ENCODE measurements at places on chromosomes 11 and 22.

DNA sequence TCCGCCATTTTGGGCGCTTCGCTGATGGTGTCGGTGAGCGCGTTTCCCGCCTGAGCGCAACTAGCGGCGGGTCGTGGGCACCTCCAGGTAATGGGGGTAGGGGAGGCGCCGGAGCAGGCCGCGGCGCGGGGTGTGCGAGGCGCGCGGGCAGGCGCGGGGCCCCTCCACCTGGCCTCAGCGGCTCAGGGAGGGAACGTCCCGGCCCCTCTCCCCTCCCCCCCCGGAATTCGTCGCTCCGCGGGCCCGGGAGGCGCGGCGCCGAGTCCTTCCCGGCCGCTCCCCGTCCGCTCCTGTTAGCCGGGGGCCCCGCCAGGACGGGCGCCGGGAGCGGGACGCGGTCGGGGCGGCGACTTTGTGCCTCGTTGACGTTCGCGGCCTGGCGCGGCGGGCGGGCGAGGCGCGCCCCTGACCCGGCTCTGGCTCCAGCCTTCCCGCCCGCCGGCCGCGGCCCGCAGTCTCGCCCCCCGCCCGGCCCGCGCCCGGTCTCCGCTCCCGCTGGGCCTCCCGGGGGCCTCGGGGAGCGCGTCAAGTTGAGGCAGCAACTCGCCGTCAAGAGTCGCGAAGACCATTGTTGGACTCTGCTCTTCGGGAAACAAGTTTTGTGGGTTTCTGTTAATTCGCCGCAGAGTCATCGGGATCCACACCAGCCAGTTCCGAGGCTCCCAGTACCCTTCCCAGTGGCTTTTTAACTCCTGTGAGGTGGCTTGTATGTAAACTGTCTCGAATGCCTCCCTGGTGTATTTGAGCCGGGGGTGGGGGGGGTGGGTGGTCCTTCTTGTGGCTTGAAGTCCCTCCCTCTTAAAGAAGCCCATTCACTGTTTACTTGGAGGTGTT is at the start of gene PPP6R3:
Gene PPP6R3, plus strand, starts transcription at position 12 of the 834 bp plus-strand sequence. CDS start 76,913 bp downstream, outside the sequence.
- no peak for DNase-seq

DNA sequence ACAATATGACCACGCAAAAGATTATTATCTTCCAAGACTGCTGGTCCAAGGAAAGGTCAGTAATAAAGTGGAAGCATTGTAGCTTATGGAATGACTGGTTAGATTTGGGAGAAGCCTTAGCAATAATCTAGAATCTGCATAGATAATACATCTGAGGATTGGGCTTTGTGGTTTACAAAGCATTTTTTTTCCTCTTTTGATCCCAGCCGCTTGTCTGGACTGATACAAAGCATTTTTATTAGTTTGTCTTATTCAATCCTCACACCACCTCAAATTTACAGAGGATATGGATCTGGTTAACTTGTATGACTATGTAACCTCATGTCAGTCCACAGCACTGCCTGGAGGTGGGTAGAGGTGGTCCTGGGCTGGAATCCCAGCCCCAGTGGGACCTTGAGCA is 990 bp upstream of the THRSP start:
- DNase-seq: no peak

- DNase-seq: no peak
Measured at GRCh38 chr22:29268511-29269229, 602 bp downstream of the EWSR1 start.

DNA sequence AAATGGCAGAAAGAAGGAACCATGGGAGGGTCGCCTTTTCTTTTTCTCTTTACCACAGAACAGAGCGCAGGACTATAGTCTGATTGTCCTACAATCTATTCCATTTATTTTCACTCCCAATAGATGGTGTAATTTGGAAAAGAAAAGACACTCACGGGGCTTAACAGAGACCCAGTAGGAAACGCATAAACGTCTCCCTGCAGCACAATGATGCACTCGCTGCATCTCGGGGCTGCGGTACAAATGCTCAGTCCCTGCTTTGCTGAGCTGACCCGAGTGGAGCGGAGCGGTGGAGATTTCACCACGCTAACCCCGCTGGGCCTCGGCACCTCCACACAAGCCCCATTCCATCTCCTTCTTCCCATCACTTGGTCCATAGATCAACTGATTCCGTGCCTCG is 1.5 kb downstream of the FEZ1 start:
- no peak for DNase-seq

GRCh38 chr22:47059076-47059475 is 296.6 kb downstream of the TBC1D22A start:
- DNase-seq: no peak

GRCh38 chr11:73528483-73529203 is 69.3 kb downstream of the FAM168A start:
- DNase-seq: no peak
